Stimulated activated naive CD4-positive, alpha-beta T cell treated with Interleukin-2 at 50 U/mL for 16 hours (primary cell): ENCODE measurements at places on chromosomes 16 and 17.
A peak's percentile ranks its signal among the peaks of the same experiment; 100 is the strongest.

DNA sequence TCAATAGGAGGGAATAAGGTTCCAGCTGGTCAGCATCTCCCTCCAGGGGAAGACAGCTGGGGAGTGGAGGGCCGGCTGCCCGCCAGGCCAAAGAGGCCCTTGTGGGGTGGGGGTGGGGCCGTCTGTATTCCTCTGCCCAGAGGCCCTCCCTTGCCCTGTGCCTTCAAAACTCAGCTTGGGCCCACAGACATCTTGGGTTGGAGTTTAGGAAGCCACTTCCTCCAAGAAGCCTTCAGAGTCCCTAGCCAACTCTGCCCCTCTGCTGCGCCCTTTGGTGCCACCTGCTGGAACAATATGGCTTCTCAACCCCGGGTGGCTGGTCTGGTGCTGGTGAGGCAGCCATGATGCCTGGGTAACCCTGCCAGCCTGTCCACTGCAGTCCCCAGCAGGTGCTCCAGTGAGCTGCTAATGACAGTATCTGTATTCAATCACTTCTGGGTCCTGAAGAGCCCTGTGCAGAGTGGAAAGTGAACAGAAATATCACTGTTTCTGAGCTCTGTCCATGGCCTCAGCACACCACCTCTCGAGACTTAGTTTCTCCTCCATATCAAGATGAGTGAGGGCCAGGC, 16.7 kb downstream of the HSD11B2 start:
- DNase-seq, result peak; percentile 60

DNA sequence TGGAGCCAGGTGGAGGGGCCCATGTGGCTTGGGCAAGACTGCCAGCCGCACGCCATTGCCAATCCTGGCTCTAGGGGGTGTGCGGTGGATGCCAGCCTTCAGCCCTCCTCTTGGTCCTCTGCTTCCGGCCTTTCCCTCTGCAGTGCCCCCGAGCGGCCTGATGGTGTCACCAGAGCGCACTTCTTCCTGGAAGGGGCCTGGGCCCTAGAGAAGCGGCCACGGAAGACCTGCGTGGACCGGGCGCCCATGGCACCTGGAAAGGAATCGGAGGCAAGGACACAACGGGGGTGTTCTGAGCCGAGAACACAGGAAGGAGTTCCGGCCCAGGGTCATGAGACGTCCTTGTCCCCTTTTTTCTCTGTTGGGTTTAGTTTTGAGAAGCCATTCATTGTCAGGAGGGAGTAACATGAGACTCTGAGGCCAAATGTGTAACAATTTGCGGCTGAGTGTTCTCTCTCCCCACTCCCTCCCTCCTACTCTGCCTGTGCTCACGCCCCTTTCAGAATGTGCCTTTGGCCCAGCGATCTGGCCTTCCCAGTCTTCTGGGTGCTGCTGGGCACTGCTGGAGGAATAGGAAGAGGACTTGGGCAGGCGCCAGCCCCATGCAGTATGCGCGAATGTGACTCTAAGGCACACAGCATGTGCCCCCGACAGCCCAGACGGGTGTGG, 92.8 kb downstream of the IRX3 start:
- DNase-seq, result no peak

- DNase-seq, result no peak
Measured at GRCh38 chr17:80482058-80482318, 5.6 kb upstream of the NPTX1 start.

GRCh38 chr16:2142942-2143877, 5.2 kb upstream of the RAB26 start:
- DNase-seq, result no peak

- DNase-seq, result no peak
Measured at GRCh38 chr17:81317961-81318605, 23.0 kb upstream of the SLC38A10 start.

DNA sequence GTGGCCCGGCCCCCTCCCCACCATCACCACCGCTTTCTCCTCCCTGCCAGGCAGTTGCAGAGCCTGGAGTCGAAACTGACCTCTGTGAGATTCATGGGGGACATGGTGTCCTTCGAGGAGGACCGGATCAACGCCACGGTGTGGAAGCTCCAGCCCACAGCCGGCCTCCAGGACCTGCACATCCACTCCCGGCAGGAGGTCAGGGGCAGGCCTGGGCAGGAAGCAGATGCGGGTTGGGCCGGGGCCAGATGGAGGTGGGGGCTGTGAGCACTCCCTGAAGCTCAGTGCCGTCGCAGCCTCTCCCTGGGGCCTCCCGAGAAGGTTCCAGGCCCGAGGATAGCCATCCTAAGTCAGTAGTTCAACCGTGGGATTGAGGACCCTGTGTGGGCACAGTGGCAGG, 14.2 kb upstream of the ADGRG3 start:
- no peak for DNase-seq

- DNase-seq, result no peak
Measured at GRCh38 chr16:30132591-30132990, 9.6 kb upstream of the MAPK3 start.

- no peak for DNase-seq
Measured at GRCh38 chr16:78684030-78684611, 584.7 kb downstream of the WWOX start.

DNA sequence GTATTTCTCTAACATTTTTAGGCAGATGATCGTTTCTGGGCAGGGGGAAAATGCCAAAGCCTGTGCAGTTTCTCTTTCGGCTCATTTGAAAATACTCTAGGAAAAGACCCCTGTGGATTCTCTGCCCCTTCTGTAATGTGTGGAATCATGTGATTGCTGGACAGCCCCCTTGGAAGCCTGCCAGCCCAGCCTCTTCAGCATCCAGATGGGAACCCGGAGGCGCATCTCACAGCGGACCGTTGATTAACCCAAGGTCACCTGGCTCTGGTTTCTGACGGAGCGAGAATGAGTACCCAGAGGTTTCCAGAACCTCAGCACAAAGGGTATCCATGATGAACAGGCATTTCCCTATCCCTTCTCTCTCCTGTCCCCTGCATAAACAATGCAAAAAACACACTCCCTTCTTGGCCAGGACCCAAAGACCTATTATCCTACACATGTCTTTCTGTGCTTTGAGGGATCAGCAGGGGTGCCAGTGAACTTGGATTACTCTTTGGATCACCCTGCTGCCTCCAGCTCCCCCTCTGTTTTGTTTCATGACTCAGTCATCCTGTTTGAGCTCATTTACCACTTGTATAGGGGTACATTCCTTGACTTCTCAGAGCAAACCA, 957.1 kb upstream of the RBFOX1 start:
- no peak for DNase-seq

- DNase-seq, result no peak
Measured at GRCh38 chr16:49663081-49664065, 192.5 kb downstream of the ZNF423 start.

DNA sequence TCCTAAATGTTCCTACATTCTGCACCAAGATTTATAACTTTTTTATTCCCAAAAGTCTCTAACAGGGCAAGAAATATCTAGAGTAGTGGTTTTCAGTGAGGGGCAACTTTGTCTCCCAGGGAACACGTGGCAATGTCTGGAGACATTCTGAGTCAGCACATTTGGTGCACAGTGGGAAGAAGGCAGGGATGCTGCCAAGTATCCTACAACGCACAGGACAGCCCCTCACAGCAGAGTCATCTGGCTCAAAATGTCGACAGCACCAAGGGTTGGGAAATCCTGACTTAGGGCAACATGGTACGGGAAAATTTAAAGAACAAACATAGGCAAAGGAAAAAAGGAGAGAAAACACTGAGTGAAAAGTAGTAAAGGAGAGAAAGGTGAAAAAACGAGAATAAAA, 61.8 kb downstream of the SMG6 start:
- no peak for DNase-seq

GRCh38 chr17:12580640-12581039, 85.0 kb upstream of the MYOCD start:
- DNase-seq, result no peak

- DNase-seq, result no peak
Measured at GRCh38 chr17:58918884-58919283, 163.2 kb downstream of the PPM1E start.

DNA sequence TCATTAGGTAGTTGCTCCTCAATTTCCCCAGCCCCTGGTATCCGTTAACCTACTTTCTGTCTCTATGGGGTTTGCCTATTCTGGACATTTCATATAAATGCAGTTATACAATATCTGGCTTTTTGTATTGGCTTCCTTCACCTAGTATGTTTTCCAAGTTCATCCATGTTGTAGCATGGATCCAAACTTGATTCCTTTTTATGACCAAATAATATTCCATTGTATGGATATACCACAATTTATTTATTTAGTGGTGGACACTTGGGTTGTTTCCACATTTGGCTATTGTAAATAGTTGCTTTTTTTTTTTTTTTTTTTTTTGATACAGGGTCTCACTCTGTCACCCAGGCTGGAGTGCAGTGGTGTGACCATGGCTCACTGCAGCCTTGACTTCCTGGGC, 15.9 kb downstream of the EPN2 start:
- no peak for DNase-seq

DNA sequence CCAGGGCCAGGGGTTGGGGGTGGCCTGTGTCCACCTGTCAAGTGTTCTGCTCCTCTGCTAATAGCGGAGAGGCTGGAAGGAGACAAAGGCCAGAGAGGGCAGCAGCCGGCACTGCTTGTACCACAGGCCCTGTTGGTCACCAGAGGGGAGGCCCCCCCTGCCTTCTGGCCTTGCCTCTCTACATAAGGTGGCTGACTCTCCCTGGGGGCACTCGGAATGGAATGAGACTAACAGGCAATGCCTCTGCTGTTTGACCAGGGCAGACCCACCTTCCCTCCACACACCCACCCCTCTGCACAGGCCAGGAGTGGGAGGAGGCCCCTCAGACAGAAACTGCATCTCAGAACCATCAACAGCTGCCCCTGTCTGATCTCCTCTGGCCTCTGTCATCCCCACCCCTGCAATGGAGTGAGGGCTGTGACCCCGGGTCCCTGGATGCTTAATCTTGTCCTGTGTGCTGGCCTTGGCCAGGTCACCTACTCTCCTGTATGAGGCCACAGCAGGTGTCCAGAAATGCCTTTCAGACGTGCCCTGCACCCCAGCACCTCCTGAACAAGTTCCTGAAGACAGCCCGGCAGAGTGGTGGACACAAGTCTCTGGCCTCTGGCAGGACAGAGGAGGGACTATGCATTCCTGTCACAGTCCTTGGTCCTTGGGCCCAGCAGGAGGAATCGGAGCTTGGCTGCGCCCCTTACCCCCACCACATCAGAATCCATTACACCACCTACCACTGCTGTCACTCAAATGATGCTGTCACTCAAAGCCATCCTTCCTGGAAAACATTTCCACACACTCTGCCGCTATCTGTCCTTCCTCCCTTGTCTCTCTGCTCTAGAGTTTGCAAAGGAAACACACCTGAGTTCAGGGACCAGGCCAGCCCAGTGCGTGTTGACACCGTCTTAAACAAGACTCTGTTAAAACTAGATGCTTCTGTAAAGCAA, 107.5 kb upstream of the ZNF750 start:
- DNase-seq, result no peak

GRCh38 chr17:66276328-66276937, 26.0 kb upstream of the PRKCA start:
- DNase-seq, result no peak

DNA sequence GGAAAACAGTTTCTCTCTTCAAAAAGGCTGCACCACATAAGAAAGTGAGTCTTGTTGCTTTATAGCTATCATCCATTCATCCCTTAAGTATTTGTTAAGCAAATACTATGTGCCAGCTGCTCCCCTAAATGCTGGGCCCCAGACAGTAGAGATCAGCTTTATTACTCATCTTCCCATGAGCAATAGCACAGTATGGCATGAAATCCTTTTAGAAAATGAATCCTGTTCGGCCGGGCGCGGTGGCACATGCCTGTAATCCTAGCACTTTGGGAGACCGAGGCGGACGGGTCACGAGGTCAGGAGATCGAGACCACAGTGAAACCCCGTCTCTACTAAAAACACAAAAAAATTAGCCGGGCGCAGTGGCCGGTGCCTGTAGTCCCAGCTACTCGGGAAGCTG, 99.5 kb downstream of the MYO1D start:
- no peak for DNase-seq

- no peak for DNase-seq
Measured at GRCh38 chr16:48829336-48830310, 219.6 kb upstream of the N4BP1 start.

- DNase-seq, result no peak
Measured at GRCh38 chr16:24848065-24848464, 2.3 kb downstream of the SLC5A11 start.

- no peak for DNase-seq
Measured at GRCh38 chr17:79192503-79193351, 118.1 kb downstream of the ENGASE start.

DNA sequence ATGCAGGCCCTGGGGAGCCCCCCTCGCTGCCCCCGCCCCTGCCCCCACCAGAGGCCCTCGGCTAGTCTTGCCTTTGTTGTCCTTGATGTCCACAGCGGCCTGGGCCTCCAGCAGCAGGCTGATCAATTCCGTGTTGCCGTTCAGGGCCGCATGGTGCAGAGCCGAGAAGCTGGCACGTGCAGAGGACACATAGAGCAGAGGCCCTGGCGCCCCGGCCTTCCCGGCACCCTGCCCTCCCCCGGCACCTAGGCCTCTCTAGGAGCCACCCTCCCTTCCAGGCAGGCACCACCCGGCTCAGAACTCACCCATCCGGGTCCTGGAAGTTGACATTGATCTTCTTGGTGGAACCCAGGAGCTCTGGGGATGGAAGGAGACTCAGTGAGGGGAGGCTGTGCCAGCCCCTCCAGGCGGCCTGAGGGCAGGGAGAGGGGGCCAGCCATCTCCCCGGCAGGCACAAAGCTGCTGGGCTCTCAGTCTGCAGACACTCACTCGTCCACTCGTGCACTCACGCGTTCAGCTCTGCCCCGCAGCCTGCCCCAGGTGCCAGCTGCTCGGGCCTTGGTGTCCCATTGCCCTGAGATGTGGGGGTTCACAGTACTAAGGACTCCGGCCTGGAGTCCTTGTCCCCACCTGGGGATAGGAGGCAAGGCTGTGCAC, 6.3 kb downstream of the CASKIN1 start:
- no peak for DNase-seq

DNA sequence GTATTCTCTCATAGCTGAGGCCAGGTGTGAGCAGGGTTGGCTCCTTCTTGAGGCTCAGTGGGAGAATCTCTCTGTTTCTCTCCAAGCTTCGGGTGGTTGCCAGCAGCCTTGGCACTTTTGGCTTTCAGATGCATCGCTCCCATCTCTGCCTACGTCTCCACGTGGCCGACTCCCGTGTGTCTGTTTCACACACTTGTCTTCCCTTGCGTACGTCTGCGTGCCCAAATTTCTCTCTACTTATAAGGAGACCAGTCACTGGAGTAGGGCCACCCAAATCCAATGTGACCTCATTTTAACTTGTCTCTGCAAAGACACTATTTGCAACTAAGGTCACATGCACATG, 14.7 kb downstream of the OSBPL7 start:
- no peak for DNase-seq

- DNase-seq, result no peak
Measured at GRCh38 chr17:36931096-36931696, 6.1 kb upstream of the LHX1 start.

DNA sequence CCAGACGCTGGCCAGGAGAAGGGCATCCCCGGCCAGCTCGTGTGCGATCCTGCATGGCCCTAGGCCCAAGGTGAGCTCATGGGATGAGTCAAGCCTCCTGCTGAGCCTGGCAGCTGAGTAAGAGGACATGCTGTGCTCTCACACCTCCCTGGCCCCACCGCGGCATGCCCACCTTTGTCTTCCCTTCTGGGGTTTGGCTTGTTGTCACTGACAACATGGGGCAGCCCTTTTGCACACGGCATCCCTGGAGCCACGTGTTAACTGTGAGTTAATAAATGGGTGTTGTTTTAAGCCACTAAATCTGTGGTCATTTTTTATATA, 8.9 kb upstream of the TNS4 start:
- DNase-seq, result no peak
